Astrocyte (in vitro differentiated cells and primary cell): ENCODE measurements at places on chromosomes 3 and 15. TPM values are rescaled to one million over a fixed set of nuclear protein-coding genes. Genes with fewer than 3 reads are reported as not detected.

The SLC22A14 gene
- 0.45 and 0.84 TPM in 2 replicates for total RNA-seq

DNA sequence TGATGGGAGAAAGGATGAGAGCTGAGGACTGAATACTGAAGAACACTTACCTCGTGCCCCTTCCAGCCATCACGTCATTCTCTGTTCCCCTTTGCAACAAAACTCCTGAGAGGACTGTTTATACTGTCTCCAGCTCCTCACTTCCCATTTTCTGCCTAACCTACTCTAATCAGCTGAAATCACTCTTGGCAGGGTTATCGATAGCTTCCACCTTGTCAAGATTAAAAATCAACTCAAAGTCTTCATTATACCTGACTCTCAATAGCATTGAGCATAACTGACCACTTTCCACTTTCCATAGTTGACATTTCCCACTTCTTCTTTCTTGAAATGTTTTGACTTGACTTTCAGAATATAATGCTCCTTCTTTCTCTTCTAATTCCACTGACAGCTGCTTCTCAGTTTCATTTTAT is 4.3 kb downstream of the BTBD1 start:
- no peak for DNase-seq
- no peaks in the 10 kb centered on the region for H3K36me3 ChIP-seq
- peaks cover 14% of the 10 kb centered on the region for H3K4me1 ChIP-seq
- H3K4me3 ChIP-seq = no peak overlapping the region

- no peak overlapping the region for H3K27ac ChIP-seq
- H3K27me3 ChIP-seq = no peaks in the 10 kb centered on the region
- H3K36me3 ChIP-seq = no peaks in the 10 kb centered on the region
- no peaks in the 10 kb centered on the region for H3K4me1 ChIP-seq
- H3K4me3 ChIP-seq = no peak overlapping the region
Observed at GRCh38 chr3:107412376-107412775, 35.1 kb downstream of the CCDC54 start.

DNA sequence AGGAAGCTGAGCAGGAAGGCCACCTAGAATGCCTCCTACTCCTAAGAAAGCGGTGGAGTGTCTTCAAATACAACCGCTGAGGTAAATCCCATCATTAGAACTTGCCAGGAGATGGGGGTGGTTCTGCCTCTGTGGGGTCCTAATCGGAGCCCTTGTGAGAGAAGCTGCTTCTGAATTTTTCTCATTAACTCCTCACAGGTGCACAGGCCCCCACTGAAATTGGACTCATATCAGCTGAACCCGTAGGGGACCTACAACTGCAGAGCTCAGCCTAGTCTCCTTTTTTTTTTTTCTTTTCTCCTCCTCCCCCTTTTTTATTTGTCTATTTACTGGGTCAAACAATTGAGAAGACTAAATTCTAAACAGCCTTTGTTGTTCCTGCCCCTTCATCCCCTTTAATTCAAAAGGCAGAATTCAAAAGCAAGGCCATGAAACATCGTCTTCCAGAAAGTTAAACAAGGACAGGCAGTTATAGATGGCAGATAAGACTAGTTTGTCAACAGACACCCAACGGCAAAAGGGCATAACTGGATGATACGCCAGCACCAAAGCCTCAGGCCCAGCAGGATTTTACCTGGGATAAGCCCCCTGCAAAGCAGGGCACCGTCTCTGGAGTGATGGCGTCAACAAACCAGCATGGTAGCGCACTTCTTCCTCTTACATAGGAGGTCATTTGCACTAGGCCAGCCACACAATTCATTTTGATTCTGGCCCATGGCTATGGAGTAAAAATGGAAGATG is 213.7 kb upstream of the HES1 start:
- no peaks in the 10 kb centered on the region for H3K4me1 ChIP-seq
- H3K4me3 ChIP-seq = no peak overlapping the region
- DNase-seq = no peak
- H3K27ac ChIP-seq = no peak overlapping the region
- peaks cover 15% of the 10 kb centered on the region for H3K27me3 ChIP-seq
- no peaks in the 10 kb centered on the region for H3K36me3 ChIP-seq

GRCh38 chr3:127679534-127680145 is 6.9 kb downstream of the ABTB1 start:
- no peak overlapping the region for H3K27ac ChIP-seq
- no peaks in the 10 kb centered on the region for H3K36me3 ChIP-seq
- H3K4me3 ChIP-seq = no peak overlapping the region
- H3K27me3 ChIP-seq = no peaks in the 10 kb centered on the region
- no peaks in the 10 kb centered on the region for H3K4me1 ChIP-seq

The MINAR1 gene
- 1.7 TPM in 2 replicates for total RNA-seq
